NCI-H1092 (cell line): ENCODE measurements at places on chromosomes 2 and 18.

- no peak for DNase-seq
Observed at GRCh38 chr2:100182494-100183361, 40.3 kb upstream of the AFF3 start.

- no peak for DNase-seq
Observed at GRCh38 chr2:46701152-46701551, 214.5 kb downstream of the MCFD2 start.

DNA sequence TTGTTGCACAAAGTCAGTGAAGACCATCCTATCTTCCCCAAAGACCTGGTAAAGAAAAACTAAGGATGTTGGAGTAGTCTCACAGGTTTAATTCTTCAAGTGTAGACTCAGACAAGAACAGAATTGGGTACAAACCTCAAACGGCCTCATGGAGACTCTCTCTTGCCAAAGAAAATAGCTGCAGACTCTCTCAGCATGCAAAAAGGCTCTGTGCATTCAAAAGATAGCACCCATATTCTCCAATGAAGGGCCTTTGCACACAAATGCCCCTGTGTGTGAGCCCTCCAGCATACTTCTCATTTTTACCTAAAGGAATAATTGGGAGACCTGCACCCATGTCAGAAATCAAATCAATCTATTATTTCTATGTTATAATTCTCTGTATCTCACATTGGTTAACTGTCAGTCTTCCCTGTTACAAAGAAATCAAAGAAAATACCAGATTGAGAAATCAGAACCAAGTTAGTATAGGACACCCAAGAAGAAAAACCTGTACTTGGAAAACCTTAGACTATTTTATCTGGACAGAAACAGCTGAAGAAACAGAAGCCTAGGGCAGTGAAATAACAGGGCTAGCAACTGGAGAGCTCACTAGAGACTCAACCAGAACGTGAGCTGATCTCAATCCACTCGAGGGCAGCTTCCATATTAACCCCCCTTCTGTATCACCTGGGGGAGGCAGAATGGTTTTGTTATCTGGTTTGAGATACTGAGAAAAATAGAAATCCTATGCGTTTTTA lies 134.7 kb upstream of the DNAJC10 start:
- DNase-seq, result no peak

GRCh38 chr2:88838165-88838635 lies 146.7 kb downstream of the RPIA start:
- no peak for DNase-seq

GRCh38 chr2:178629463-178629862 lies 149.2 kb downstream of the PLEKHA3 start:
- no peak for DNase-seq

- no peak for DNase-seq
Observed at GRCh38 chr2:239964399-239965185, 60.5 kb downstream of the NDUFA10 start.

- no peak for DNase-seq
Observed at GRCh38 chr2:182047544-182047943, 61.9 kb downstream of the PPP1R1C start.

GRCh38 chr2:151860210-151860609 lies 32.0 kb upstream of the ARL5A start:
- no peak for DNase-seq

DNA sequence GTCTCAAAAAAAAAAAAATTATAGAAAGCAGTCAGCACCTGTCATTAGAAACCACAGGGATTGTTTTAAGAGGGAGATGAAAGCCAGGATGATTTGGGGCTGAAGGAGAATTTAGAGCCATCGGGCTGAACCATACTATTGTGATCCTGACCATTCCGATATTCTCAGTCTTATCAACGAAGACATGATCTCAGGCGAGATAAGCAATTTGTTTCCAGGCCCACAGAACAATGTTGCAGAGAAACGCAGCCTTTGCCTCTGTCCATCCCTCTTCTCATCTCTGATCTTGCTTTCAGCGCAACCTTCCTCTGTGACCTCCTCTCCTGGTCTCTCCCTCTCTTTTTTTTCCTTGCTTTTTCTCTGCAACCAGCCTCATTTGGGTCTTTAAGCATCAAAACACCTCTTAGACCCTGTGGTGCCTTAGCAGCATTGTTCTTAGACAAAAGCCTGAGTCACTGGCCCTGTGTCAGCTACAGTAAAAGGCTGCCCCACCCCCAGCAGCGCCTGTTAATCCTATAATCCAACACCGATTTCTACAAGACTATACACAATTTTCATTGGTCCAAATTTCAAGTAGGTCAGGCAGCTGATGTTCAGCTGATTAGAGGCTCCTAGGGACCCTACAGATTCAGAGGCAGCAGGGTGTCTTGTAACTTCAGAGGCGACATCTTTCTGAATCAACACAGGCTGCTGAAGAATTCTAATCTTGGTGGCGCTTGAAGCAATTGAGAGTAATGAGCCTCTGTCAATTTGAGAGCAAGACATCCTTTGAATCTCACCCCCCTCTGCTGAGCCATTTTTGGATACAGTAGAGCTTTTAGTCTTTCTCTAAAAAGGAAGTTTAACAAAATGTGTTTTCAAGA lies 206.0 kb downstream of the NCK2 start:
- no peak for DNase-seq

DNA sequence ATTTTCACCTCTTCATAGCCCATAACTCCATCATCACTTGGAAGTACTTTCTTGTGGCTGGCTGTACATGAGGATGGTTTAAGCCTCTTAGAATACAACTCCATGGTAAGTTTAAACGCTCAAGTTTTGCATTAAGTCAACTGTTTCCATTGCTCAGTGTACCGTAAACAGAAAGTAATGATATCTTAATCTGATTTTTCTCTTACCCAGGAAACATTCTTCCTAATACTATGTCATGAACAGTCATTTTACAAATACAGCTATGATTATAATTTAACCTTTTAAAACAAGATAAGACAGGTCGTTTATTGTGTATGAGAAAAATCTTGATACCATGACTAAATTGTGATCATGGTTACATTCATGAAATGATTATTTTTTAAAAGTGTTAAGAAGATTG lies 11.6 kb upstream of the DYNC2LI1 start:
- no peak for DNase-seq

DNA sequence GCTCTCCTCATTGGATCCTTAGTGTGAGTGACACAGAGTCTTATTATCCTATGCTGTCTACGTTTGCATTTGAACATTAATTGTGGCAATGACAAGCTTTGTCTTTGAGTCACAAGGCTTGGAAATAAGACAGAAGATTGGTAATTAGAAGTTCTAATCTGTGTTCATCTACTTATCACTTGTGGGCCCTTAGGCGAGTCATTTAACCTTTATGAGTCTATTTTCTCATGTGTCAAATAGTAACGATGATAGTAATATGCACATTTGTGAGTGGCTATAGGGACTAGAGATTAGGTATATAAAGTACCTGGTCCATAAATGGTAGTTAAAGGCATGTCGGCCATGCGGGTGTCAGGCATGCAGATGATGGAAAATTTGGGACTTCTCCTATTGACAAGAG lies 105.6 kb upstream of the NABP1 start:
- DNase-seq, result no peak

- no peak for DNase-seq
Observed at GRCh38 chr2:118061135-118061955, 26.9 kb upstream of the INSIG2 start.

- no peak for DNase-seq
Observed at GRCh38 chr2:241354668-241355658, 1.1 kb upstream of the FARP2 start.

GRCh38 chr2:35963824-35964223 lies 391.8 kb upstream of the CRIM1 start:
- no peak for DNase-seq

- no peak for DNase-seq
Observed at GRCh38 chr2:228224410-228224809, 42.9 kb upstream of the SPHKAP start.

GRCh38 chr2:88011011-88011410 lies 5.3 kb downstream of the RNU2-63P start:
- no peak for DNase-seq
